ENCODE measurements at places on chromosomes 2 and 18.

- H3K27me3 ChIP-seq = no peaks in the 10 kb centered on the region
- H3K27ac ChIP-seq = no peak overlapping the region
- DNase-seq = no peak
- no peak overlapping the region for H3K4me3 ChIP-seq
- H3K36me3 ChIP-seq = peaks cover 9% of the 10 kb centered on the region
Measured at GRCh38 chr2:216219861-216220260, 110.7 kb downstream of the XRCC5 start.

GRCh38 chr2:205934443-205934842 lies 151.5 kb downstream of the INO80D start:
- H3K36me3 ChIP-seq = no peaks in the 10 kb centered on the region
- H3K4me1 ChIP-seq = no peaks in the 10 kb centered on the region
- DNase-seq = no peak
- H3K4me3 ChIP-seq = no peak overlapping the region

DNA sequence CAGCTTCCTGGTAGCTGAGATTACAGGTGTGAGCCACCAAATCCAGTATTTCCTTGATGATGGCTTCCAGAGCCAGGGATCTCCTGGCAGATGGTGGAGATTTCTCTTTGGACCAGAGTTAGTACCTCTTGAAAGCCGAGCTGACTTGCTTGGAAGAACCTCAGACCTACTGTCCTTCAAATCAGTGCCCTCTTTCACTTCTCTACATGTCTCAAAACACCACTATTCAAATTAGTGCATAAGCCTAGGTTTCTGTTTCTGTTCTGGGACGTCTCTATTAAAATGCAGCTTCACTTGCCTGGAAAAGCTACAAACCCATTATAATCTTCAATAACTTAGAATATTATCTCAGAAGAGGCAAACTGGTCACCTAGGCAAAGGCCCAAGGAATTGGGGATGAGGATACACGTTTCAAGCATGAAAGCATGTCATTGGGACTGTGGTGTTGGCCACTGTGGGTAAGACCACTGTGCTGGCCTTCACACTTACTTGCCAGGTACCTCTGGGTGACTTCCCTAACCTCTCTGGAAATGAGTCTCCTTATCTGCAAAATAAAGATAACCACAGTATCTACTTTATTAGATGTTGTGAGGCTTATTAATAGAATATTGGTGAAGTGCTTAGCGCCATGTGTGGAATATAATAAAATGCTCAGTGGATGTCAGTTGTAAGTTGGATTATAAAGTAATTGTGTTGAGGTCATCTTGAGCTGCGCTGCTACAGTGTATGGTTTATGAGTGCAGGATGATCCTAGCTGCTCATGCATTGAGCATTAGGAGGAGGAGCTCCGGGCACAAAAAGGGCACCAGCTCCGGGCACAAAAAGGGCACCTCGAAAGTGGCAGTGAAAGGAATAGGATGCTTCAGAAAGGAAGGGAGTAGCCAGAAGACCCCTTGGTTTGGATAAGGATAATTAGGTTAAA lies 84.5 kb downstream of the DOCK10 start:
- H3K27me3 ChIP-seq = no peaks in the 10 kb centered on the region
- H3K4me1 ChIP-seq = peaks cover 60% of the 10 kb centered on the region
- H3K36me3 ChIP-seq = peaks cover 39% of the 10 kb centered on the region
- DNase-seq = no peak
- H3K4me3 ChIP-seq = peak overlapping the region; percentile 9

- H3K4me1 ChIP-seq = peaks cover 2% of the 10 kb centered on the region
- no peaks in the 10 kb centered on the region for H3K27me3 ChIP-seq
- H3K36me3 ChIP-seq = peaks cover 4% of the 10 kb centered on the region
- no peak overlapping the region for H3K27ac ChIP-seq
- no peak overlapping the region for H3K4me3 ChIP-seq
Measured at GRCh38 chr2:43806719-43807031, 32.0 kb downstream of the ABCG5 start.

DNA sequence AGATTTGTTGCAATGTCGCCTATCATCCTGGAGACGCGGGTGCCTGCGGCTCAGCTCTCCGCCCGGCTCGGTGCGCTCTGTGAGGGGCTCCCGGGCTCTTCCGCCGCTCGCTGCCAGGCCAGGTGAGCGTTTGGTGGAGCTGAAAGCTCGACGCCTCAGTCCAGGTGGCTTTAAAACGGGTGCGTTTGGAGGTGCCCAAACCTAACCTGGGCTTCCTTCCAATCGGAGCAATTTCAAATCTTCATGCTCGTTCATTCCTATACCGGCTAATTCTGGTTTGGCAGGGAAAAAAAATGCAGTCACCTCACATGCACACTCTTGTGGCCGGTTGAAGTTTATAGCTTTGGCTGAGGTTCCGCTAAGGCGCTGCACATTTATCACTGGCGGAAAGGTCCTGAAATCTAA lies at the start of gene SLC16A14:
Gene SLC16A14, minus strand, starts transcription at position 274 of the 405 bp plus-strand sequence. CDS start 9,572 bp downstream, outside the sequence.
- H3K36me3 ChIP-seq = no peaks in the 10 kb centered on the region
- peak within 1 kb of the TSS; percentile 92 for H3K4me3 ChIP-seq
- peaks cover 14% of the 10 kb centered on the region for H3K4me1 ChIP-seq
- H3K27me3 ChIP-seq = peaks cover 11% of the 10 kb centered on the region

DNA sequence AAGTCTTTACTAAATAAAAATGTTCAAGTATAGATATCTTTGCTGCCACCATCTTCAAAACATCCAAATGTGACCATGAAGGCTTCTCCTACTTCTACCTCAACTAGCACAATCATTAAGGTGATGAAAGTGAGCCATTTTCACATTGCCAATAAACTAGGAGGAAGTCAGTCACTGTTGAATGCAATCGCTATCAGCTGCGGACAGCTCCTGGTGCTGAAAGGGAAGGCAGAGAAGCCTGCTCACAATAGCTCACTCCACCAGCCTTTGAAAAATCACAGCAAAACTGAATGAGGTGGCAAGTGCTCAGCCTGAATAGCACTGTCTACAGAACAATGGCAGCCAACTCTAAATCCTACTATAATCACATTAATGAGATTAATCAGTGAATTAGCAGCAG lies 2.2 kb downstream of the MYT1L start:
- H3K4me1 ChIP-seq = no peaks in the 10 kb centered on the region
- H3K36me3 ChIP-seq = no peaks in the 10 kb centered on the region
- H3K27me3 ChIP-seq = no peaks in the 10 kb centered on the region
- DNase-seq = no peak
- no peak overlapping the region for H3K4me3 ChIP-seq

GRCh38 chr2:207479198-207479785 lies 50.5 kb upstream of the CREB1 start:
- no peak overlapping the region for H3K27ac ChIP-seq
- no peak overlapping the region for H3K4me3 ChIP-seq
- no peaks in the 10 kb centered on the region for H3K27me3 ChIP-seq

All from T-helper 2 cell treated with Interferon-gamma antibody and Interleukin-4, amounts not matched to agents 5 μg/mL and 100 μg/mL, for 36 hours (primary cell).